ENCODE measurements at places on chromosomes 2 and 18. TPM values are rescaled to one million over a fixed set of nuclear protein-coding genes. Genes with fewer than 3 reads are reported as not detected.

DNA sequence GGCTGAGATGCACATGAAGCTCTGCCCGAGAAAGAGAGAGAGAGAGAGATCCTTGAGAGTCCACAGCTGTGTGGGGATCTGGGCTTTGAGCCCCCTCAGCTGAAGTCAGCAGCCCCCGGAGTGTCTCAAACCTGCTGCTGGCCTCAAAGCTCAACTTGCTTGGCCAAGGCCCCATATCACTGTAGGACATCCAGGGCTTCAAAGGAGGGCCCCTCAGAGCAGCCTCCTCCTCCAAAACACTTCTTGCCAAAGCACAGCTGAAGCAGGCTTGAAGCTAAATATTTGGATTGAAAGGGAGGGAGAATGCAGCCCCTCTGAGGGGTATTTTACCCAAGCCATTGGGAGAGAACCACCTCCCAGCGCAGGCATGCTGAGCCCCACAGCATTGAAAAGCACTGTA lies 357.6 kb downstream of the OSR1 start:
- H3K4me1 ChIP-seq = no peaks in the 10 kb centered on the region
- no peak for DNase-seq
- H3K36me3 ChIP-seq = no peaks in the 10 kb centered on the region
- no peak overlapping the region for H3K4me3 ChIP-seq
- H3K27ac ChIP-seq = no peak overlapping the region

GRCh38 chr2:202564226-202564625 lies 70.5 kb upstream of the FAM117B start:
- no peak overlapping the region for H3K4me3 ChIP-seq
- no peaks in the 10 kb centered on the region for H3K27me3 ChIP-seq
- DNase-seq = no peak
- peaks cover 30% of the 10 kb centered on the region for H3K36me3 ChIP-seq
- no peak overlapping the region for H3K27ac ChIP-seq
- H3K4me1 ChIP-seq = no peaks in the 10 kb centered on the region

DNA sequence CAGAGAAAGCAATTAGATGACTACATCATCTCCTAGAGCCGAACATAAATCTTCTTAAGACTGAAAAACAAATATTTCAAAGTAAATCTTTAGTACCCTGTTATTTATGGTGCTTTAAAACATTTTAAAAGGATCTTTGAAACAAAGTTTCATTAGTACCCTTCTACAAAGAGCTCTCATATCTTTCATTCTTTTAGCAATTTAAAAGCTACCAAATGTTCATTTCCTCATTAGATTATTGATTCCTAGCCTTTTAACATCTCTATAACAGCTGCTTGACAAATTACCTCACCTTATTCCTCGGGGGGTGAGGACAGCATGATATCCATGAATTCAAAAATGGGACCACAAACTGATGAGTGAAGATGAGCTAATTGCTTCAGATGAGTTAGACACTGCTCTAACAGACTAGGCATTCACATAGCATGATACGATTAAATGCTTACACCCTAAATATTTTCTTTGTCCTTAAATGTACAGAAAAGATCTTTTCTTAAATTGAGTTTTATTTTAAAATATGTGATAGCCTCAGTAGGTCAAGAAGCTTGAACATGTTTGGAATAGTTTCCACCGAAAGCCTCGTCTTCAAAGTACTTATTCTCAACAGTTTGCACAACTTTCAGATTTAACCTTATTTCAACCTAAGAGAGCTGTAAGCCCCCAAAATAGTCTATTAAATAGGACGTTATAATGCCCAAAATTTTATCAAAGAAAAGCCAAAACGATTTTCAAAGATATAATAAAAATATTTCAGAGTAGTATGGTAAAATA lies 2.1 kb downstream of the ATAD2B start:
- peak overlapping the region; percentile 92 for H3K4me3 ChIP-seq
- H3K36me3 ChIP-seq = no peaks in the 10 kb centered on the region
- H3K27ac ChIP-seq = peak overlapping the region; percentile 94
- no peak for DNase-seq
- H3K4me1 ChIP-seq = peaks cover 18% of the 10 kb centered on the region
- no peaks in the 10 kb centered on the region for H3K27me3 ChIP-seq

DNA sequence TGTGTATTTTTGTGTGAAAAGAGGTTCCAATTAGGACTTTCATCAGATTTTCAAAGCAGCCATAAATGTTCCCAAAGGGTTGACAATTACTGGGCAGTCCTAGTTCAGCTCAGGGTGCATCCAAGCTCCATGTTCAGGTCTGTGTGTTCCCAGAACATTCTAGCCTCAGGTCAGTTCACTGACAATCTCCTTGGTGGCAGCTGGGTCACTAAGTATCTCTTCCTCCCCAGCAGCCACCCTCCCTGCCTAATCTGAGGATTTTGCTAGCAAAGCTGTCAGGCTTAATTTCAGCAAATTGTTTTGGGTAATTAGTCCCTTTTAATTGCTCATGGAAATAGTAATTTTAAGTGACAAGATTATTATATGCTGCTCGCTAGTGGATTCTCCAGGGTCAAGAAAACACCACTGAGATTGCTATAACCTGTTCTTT lies 29.8 kb downstream of the UPP2 start:
- no peak overlapping the region for H3K4me3 ChIP-seq
- no peaks in the 10 kb centered on the region for H3K4me1 ChIP-seq
- no peaks in the 10 kb centered on the region for H3K36me3 ChIP-seq
- DNase-seq = no peak

DNA sequence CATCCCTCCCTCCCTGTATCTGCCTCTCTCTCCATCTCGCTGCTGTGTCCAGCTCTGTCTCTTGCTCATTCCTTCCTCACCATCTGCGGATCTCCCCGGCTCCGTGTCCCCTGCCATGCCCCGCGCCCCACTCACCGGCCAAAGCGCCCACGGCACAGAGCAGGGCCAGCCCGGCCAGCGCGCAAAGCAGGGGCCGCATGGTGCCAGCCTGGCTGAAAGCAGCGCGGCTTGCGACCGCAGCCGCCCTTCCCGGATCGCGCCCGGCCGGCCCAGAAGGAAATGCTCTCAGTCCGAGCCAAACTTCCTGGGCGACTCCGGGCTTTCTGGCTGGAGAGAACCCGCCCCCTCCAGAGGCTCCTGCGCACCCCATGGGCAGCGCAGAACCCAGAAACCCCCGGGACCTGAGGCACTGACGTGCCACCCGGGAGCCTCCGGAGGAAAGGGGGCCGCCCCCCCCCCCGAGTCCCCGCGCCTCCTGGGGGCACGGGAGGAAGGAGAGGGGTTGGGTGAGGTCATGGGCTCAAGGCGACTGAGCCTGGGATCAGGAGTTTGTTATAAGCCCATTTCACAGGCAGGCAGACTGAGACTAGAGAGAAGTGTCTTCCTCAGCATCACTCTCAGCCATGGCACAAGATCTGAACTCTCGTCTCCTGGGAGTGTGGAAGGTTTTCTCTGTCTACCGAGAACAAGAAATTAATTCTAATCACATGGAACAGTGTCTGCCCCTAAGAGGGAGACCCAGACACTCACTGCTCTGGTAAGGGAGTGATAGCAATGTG lies 45.2 kb upstream of the RAB6C start:
- H3K4me1 ChIP-seq = no peaks in the 10 kb centered on the region
- no peak overlapping the region for H3K27ac ChIP-seq
- H3K27me3 ChIP-seq = peaks cover 15% of the 10 kb centered on the region
- no peak overlapping the region for H3K4me3 ChIP-seq
- no peak for DNase-seq

DNA sequence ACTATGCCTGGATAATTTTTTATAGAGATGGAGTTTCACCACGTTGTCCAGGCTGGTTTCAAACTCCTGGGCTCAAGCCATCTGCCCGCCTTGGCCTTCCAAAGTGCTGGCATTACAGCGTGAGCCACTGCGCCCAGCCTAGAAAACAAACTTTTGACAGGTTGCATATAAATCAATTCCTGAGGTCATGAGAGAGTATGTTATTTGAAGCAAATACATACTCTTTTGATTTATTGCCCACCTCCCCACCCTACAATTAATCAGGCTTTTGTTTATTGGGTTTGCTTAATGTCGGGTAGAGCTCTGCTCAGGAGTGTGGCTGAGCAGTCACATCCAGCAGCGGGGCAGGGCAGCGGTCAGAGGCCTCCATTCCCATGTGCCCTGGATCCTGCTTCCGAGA lies 37.9 kb upstream of the ASB1 start:
- H3K27ac ChIP-seq = no peak overlapping the region
- H3K27me3 ChIP-seq = no peaks in the 10 kb centered on the region
- DNase-seq = no peak
- H3K4me1 ChIP-seq = peaks cover 5% of the 10 kb centered on the region

DNA sequence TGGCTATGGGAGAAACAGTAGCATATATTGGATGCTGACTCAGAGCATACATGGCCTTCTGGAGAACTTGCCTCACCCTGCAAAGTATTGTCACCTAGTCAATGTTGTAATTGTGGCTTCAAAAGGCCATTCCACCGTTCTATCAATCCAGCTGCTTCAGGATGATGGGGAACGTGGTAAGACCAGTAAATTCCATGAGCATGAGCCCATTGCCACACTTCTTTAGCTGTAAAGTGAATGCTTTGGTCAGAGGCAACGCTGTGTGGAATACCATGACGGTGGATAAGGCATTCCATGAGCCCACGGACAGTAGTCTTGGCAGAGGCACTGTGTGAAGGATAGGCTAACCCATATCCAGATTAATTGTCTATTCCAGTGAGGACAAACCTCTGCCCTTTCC lies 1300.1 kb upstream of the ACVR2A start:
- H3K36me3 ChIP-seq = no peaks in the 10 kb centered on the region
- no peak overlapping the region for H3K27ac ChIP-seq
- H3K27me3 ChIP-seq = no peaks in the 10 kb centered on the region
- no peaks in the 10 kb centered on the region for H3K4me1 ChIP-seq
- no peak for DNase-seq

DNA sequence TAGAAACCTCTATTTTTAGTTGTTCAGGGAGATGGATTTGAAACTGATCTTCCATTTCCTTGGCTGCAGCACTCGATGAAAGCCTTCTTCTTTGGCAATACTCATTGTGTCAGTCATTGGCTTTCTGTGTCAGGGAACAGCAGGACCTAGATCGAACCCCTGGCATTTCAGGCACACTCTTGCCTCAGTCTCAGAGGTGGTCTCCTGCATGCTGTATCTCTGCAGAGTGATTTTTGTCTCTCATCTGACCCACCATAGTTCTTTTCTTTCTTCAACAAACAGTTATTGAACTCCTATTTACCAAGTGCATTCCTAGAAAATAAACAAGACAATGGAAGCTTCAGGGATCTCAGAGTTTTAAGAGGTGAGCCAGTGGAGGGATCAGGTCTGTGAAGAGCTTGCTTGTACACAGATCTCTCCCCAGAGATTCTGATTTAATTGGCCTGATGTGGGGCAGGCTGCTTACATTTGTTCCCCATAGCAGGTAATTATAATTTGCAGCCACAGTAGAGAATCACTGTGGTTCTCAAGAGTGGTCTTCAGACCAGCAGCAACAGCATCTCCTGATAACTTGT lies 473.1 kb upstream of the TCF4 start:
- H3K36me3 ChIP-seq = no peaks in the 10 kb centered on the region
- H3K27me3 ChIP-seq = no peaks in the 10 kb centered on the region
- no peaks in the 10 kb centered on the region for H3K4me1 ChIP-seq
- no peak overlapping the region for H3K27ac ChIP-seq

DNA sequence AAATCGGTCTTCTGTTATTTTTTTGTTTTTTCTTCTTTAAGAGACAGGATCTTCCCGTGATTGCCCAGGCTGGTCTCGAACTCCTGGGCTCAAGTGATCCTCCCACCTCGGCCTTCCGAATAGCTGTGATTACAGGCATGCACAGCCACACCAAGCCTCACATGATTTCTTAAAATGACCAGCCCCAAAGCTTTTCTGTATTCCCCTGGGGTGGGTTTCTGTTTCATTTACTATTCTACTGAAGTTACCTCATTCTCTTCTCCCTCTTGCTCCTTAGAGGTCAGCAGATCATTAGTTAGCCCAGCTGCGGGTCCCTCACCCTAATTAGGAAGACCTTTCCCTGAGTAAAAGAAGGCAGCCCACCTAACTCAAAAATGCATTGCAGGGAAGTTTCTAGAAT lies 27.6 kb downstream of the SLC1A4 start:
- H3K36me3 ChIP-seq = peaks cover 8% of the 10 kb centered on the region
- no peak for DNase-seq
- H3K27ac ChIP-seq = no peak overlapping the region
- H3K27me3 ChIP-seq = no peaks in the 10 kb centered on the region

GRCh38 chr18:29161429-29161828 lies 984.5 kb upstream of the CDH2 start:
- no peaks in the 10 kb centered on the region for H3K36me3 ChIP-seq
- no peaks in the 10 kb centered on the region for H3K27me3 ChIP-seq
- H3K4me1 ChIP-seq = no peaks in the 10 kb centered on the region
- no peak overlapping the region for H3K27ac ChIP-seq
- H3K4me3 ChIP-seq = no peak overlapping the region
- DNase-seq = no peak

DNA sequence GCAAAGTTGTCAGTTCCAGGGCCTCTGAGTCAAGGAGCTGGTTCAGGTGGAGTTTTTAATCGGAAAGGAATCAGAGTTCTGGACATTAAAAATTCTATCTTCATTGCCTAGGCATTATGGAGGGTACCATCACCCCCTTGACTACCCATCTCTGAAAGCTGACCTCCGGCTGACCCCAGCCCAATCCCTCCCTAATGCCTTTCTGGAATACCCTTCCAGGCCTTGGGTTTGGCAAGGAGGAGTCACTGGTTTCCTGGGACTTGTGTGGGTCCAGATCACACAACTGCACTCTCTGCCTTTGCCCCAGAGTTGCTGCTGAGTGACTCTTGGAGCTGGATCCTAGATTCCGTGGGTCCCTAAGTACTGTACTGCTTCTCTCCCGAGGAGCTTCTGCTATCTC lies 1.0 kb upstream of the OSR1 start:
- no peak overlapping the region for H3K4me3 ChIP-seq
- H3K36me3 ChIP-seq = no peaks in the 10 kb centered on the region
- peaks cover 23% of the 10 kb centered on the region for H3K4me1 ChIP-seq
- no peak overlapping the region for H3K27ac ChIP-seq
- H3K27me3 ChIP-seq = peaks cover 76% of the 10 kb centered on the region
- DNase-seq = no peak

DNA sequence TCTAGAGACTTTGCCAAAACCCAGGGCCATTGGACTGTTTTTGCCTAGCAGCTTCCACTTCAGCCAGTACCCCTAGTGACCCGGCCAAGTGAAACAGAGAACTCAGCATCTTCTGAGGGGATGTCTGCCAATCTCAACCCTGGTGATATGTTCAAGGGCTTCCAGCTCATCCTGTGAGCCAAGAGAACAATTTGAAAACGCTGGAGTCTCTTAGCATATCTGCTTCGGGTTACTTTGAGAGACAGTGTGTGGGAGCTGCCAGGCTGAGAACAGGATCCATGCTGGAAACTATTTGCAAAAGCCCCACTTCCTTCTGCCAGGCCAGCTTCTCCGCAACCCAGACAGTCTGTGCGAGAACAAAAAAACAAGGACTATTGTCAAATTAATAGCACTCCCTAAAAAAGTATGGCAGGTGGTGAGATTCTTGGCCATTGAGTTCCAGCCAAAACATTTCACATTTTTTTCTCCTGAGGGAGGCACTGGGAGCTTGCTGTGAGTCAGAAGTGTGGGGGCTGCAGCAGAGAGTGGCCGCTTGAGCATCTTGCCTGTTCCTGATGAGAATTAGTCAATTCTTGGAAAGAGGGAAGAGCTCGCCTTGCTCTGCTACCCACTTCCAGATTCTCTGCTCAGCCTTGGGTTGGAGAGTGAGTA lies 395.6 kb upstream of the TRIB2 start:
- no peaks in the 10 kb centered on the region for H3K36me3 ChIP-seq
- H3K27me3 ChIP-seq = no peaks in the 10 kb centered on the region
- H3K4me1 ChIP-seq = peaks cover 5% of the 10 kb centered on the region
- H3K27ac ChIP-seq = no peak overlapping the region
- H3K4me3 ChIP-seq = no peak overlapping the region
- no peak for DNase-seq

The ARHGEF4 gene
- total RNA-seq = 11.1 TPM

The IFT172 gene
- 19.2 TPM for total RNA-seq

The MGAT5 gene
- 54.4 TPM for total RNA-seq

The TANC1 gene
- total RNA-seq = 60.4 TPM
